Breast epithelium (tissue), 4 donors: ENCODE measurements at places on chromosomes 2 and 18. TPM values are rescaled to one million over a fixed set of nuclear protein-coding genes. Genes with fewer than 3 reads are reported as not detected.

SFTPB gene
- not detected for total RNA-seq

NCKAP1 gene
- 122 TPM for total RNA-seq

REG3A gene
- total RNA-seq, result not detected

FAM161A gene
- 4.0 TPM for total RNA-seq

TLX2 gene
- total RNA-seq, result not detected

APCDD1 gene
- 275 TPM for total RNA-seq

GLI2 gene
- 1.0 TPM for total RNA-seq

LRATD1 gene
- total RNA-seq, result 4.9 TPM

PRKAG3 gene
- not detected for total RNA-seq

BUB1 gene
- total RNA-seq, result 0.66 TPM

DOCK10 gene
- total RNA-seq, result 23.9 TPM

LAPTM4A gene
- 349 TPM for total RNA-seq

GRCh38 chr2:39068299-39069135 is 52.3 kb downstream of the SOS1 start:
- no peak for DNase-seq
- no peaks in the 10 kb centered on the region for H3K4me1 ChIP-seq
- no peaks in the 10 kb centered on the region for H3K36me3 ChIP-seq
- H3K4me3 ChIP-seq, result no peak overlapping the region

- no peak for DNase-seq
- H3K4me1 ChIP-seq, result no peaks in the 10 kb centered on the region
These were observed 2.1 kb downstream of the TMEM37 start for GRCh38 chr2:119433636-119434327.

- H3K4me3 ChIP-seq, result no peak overlapping the region
- H3K27ac ChIP-seq, result no peak overlapping the region
- no peak for DNase-seq
- H3K4me1 ChIP-seq, result no peaks in the 10 kb centered on the region
- H3K27me3 ChIP-seq, result no peaks in the 10 kb centered on the region
- no peaks in the 10 kb centered on the region for H3K36me3 ChIP-seq
These were observed 22.3 kb upstream of the TYMS start for GRCh38 chr18:635171-635570.

- no peak overlapping the region for H3K27ac ChIP-seq
- no peaks in the 10 kb centered on the region for H3K36me3 ChIP-seq
- H3K4me3 ChIP-seq, result no peak overlapping the region
- H3K4me1 ChIP-seq, result no peaks in the 10 kb centered on the region
- no peaks in the 10 kb centered on the region for H3K27me3 ChIP-seq
- DNase-seq, result no peak
These were observed 461.2 kb downstream of the CDH2 start for GRCh38 chr18:27715751-27716150.

DNA sequence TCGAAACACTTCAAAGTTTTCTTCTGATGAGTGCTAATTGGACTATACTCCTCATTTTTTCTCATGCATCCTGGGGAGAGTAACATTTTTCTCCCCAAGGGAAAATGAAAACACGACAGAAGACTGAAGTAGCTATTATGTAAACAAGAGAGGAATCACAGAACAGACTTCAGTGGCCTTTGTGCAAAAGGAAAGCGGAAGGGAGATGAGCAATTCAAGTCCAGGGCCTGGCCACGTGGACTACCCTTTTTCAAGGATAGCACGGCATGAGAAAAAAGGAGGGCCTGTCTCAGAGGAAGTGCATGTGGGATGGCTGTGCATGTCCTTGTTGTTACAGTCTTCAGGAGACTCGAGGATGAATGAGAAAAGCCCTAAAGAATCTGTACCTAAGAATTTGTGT is 43.8 kb upstream of the KCNE4 start:
- H3K27ac ChIP-seq, result no peak overlapping the region
- no peaks in the 10 kb centered on the region for H3K36me3 ChIP-seq
- DNase-seq, result no peak

GRCh38 chr2:207768866-207769596 is 675 bp downstream of the FZD5 start:
- peaks cover 3% of the 10 kb centered on the region for H3K4me1 ChIP-seq
- H3K36me3 ChIP-seq, result no peaks in the 10 kb centered on the region
- DNase-seq, result no peak

GRCh38 chr2:172962082-172962481 is 113.6 kb upstream of the MAP3K20 start:
- H3K4me3 ChIP-seq, result no peak overlapping the region
- no peak overlapping the region for H3K27ac ChIP-seq
- no peaks in the 10 kb centered on the region for H3K4me1 ChIP-seq
- no peak for DNase-seq
- H3K27me3 ChIP-seq, result no peaks in the 10 kb centered on the region

- no peaks in the 10 kb centered on the region for H3K4me1 ChIP-seq
- H3K4me3 ChIP-seq, result no peak overlapping the region
- H3K27ac ChIP-seq, result no peak overlapping the region
- DNase-seq, result no peak
These were observed 292.1 kb upstream of the KLHL29 start for GRCh38 chr2:23092831-23093230.

DNA sequence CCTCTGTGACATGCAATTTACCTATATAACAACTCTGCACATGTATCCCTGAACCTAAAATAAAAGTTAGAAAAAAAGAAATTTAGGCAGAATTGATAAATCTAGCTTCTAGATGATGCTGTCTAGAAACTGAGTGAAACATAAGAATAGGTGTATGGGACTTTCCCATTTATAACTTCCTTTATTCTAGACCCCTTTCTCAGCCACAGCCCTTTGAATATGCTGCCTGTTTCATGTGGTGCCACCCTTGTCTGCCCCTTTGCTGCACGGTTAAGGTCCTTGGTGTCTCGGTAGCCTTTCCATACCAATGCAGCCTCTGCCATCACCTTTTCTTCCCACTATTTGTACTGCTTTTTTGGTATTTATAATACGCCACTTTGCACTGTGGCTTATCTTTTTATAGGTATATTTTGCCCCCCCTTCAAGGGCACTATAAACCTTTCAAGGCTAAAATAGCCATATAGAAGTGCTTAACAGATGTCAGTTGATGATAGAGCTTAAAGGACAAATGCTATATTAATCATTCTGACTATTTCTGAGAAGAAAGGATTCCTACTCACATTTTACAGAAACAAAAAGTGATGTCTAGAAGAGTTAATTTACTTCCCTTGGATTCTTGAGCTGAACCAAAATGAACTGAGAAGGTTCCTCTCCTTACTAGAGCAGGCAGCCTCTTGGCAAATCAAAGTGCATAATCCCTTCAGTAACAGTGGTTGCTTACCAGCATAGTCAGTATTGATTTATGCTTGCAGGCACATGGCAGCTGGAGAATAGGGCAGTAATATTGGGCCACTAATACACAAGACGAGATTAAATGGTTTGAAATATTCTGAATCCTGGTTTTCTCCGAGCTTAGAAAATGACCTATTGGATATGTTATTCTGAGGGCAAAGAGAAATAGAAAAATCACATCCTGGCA is 88.1 kb upstream of the CYP26B1 start:
- no peak for DNase-seq
- H3K27ac ChIP-seq, result no peak overlapping the region
- no peaks in the 10 kb centered on the region for H3K27me3 ChIP-seq
- H3K36me3 ChIP-seq, result no peaks in the 10 kb centered on the region
- no peaks in the 10 kb centered on the region for H3K4me1 ChIP-seq

DNA sequence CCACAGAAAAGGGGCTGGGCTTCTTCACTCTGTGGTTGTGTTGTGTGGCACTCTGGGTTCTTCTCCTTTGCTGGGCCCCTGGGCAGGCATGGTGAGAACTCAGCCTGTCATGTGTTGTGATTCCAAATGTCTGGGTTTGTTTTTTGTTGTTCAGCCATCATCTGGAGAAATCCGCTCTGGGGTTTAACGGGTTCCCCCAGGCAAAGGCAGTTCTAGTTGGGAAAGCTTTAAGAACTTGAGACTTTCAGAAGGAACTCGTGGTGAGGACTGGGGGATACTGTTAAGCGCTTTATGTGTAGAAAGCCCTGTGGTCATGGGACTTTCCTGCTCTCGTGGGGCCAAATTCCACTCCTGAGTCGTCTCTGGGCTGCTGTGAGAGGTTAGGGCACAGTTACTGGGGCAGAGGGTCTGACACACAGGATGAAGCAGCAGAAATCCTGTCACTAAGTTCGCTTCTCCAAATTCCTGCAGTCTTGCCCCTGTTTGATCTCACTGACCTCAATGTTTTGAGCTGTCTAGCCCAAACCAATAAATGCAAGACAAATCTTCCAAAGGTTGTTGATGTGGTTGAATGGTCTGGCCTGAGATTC is 87.7 kb downstream of the RAPGEF4 start:
- H3K4me3 ChIP-seq, result no peak overlapping the region
- H3K4me1 ChIP-seq, result no peaks in the 10 kb centered on the region
- DNase-seq, result no peak
- H3K27ac ChIP-seq, result no peak overlapping the region
- no peaks in the 10 kb centered on the region for H3K36me3 ChIP-seq

DNA sequence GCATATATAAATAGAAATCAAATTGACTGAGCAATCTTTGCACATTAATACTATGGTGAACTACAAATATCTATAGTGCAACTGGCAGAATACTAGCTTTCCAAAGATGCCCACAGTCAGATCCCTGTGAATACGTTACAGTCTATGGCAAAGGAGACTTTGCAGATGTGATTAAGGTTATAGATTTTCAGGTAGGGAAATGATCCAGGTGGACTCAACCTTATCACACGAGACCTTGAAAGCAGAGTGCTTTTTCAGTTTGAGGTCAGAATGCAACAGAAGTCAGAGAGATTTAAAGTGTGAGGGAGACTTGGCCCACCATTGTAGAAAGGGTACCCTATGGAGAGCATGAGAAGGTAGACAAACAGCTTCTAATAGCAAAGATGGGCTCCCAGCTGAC is 122.6 kb downstream of the TRIB2 start:
- no peak overlapping the region for H3K4me3 ChIP-seq
- H3K27ac ChIP-seq, result no peak overlapping the region
- no peaks in the 10 kb centered on the region for H3K27me3 ChIP-seq
- H3K4me1 ChIP-seq, result no peaks in the 10 kb centered on the region
- H3K36me3 ChIP-seq, result no peaks in the 10 kb centered on the region

- no peaks in the 10 kb centered on the region for H3K36me3 ChIP-seq
- no peak for DNase-seq
- peaks cover 9% of the 10 kb centered on the region for H3K4me1 ChIP-seq
- H3K27ac ChIP-seq, result peak overlapping the region; percentile 83
These were observed 874 bp downstream of the WDR43 start for GRCh38 chr2:28895189-28895893.

- H3K36me3 ChIP-seq, result no peaks in the 10 kb centered on the region
- DNase-seq, result no peak
- H3K4me3 ChIP-seq, result no peak overlapping the region
- no peaks in the 10 kb centered on the region for H3K27me3 ChIP-seq
- no peaks in the 10 kb centered on the region for H3K4me1 ChIP-seq
These were observed 2.3 kb downstream of the ZC3H6 start for GRCh38 chr2:112277596-112278220.

DNA sequence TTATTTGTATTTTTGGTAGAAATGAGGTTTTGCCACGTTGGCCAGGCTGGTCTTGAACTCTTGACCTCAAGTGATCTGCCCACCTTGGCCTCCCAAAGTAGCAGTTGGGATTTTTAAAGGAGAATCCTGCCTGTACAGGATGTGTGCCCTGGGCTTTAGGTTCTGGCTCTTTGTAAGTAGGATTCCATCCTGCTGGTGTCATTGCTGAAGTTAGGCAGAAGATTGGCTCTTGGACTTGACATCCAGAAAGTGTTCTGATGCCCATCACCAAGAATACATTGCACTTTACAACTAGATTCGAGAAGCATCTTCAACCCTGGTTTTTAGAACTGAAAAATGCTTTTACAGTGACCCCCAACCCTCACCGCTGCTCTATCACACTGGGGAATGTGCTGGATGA is 4.4 kb upstream of the TWIST2 start:
- H3K27me3 ChIP-seq, result no peaks in the 10 kb centered on the region
- no peak overlapping the region for H3K27ac ChIP-seq
- H3K4me3 ChIP-seq, result no peak overlapping the region

DNA sequence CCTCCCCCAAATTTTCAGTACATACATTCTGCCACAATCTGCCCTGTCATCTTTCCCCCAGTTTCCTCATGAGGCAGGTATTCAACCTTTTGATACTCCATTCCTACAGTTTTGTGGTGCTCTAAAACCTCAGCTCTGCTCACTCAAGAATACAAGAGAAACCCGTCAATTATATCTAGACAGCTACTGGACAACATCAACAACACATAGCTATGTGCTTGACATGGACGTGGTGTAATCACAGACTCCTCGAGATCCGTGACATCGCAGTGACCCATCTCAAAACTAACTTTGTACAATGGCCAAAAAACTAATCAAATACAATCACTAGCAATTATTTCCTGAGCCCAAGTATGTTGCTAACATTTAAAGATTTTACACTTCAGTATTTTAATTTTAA is 23.6 kb downstream of the WDSUB1 start:
- H3K36me3 ChIP-seq, result no peaks in the 10 kb centered on the region
- H3K27me3 ChIP-seq, result no peaks in the 10 kb centered on the region
- H3K27ac ChIP-seq, result no peak overlapping the region
- H3K4me1 ChIP-seq, result no peaks in the 10 kb centered on the region
- H3K4me3 ChIP-seq, result no peak overlapping the region

DNA sequence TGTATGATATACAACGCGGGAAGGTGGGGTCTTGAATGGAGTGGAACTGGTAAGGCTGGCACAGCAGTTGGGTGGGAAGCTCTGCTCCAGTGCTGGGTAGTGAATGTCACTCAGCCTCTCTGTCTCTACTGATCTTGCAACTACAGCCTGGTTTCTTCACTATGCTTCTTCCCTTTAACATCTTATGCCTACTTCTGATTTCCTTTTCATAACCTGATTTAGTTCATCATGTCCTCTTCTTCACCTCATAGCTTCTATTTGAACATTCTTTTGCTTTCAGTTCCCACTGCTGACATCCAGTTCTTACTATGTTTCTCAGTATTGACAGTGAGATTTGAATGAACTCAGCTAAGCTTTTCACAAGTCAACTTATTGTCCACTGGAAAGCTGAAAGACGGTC is 286.2 kb downstream of the ARL6IP6 start:
- H3K27ac ChIP-seq, result no peak overlapping the region
- H3K4me1 ChIP-seq, result no peaks in the 10 kb centered on the region
- no peaks in the 10 kb centered on the region for H3K27me3 ChIP-seq
- no peak for DNase-seq
- no peaks in the 10 kb centered on the region for H3K36me3 ChIP-seq

DNA sequence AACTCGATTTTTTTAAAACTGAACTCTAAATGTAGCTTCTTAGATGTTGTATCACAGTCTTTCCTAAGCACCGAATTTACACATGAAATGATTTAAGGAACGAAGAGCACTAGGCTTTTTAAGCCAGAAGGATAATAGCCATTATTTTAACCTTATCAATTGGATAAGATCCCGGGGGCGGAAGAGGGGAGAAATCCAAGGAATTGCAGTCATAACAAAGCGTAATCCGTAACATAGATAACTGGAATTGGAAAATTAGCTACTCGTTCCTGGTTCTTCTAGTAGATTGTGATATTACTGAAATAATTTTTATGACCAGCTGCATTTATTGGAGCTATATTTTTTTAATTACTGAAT is 988 bp upstream of the KANSL1L start:
- H3K4me3 ChIP-seq, result peak overlapping the region; percentile 85
- DNase-seq, result no peak
- H3K4me1 ChIP-seq, result no peaks in the 10 kb centered on the region
- no peaks in the 10 kb centered on the region for H3K27me3 ChIP-seq
- peak overlapping the region; percentile 100 for H3K27ac ChIP-seq

- no peak for DNase-seq
- no peak overlapping the region for H3K27ac ChIP-seq
- H3K27me3 ChIP-seq, result no peaks in the 10 kb centered on the region
- H3K36me3 ChIP-seq, result no peaks in the 10 kb centered on the region
These were observed 84.2 kb downstream of the SLC8A1 start for GRCh38 chr2:40367652-40368051.

- H3K36me3 ChIP-seq, result no peaks in the 10 kb centered on the region
- DNase-seq, result no peak
- no peak overlapping the region for H3K4me3 ChIP-seq
- no peaks in the 10 kb centered on the region for H3K27me3 ChIP-seq
These were observed 71.1 kb downstream of the PTH2R start for GRCh38 chr2:208477741-208478140.
